Stimulated activated CD8-positive, alpha-beta memory T cell treated with anti-CD3 and anti-CD28 coated beads, Interleukin-2, amount 100 ng/mL, for 48 hours (primary cell): ENCODE measurements at places on chromosomes 2 and 18.

DNA sequence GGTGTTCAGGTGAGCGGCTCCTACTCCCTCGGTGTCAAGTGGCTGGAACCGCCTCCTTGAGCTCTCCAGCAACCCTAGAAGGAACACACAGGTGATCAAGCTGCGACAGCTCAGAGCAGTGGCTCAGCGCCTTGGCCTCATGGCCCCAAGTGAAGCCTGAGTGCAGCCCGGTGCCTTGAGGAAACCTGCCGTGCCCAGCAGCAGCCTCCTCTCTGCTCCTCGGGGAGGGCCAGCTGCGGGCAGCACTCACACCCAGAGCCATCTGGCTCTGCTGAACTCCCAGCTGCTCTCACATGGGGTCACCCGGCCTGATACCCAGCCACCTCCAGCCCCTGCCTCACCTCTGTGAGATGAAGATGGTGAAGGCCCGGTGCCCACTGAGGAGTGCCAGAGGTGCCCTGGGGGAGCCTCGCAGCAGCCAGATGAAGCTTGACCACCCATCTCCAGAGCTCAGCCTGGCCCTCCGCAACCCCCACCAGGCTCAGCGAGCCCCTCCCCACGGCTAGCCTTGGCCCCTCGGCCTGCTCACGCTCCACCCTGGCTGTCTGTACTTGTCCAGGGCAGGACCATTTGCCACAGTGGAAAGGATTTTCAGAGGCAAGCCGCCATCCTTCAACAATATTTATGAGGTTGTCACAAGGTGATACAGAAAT, 70.6 kb upstream of the RAB6C start:
- no peak for DNase-seq

GRCh38 chr2:159617646-159618045, 1.3 kb upstream of the BAZ2B start:
- no peak for DNase-seq

- DNase-seq, result no peak
Measured at GRCh38 chr2:153408710-153409385, 69.7 kb downstream of the RPRM start.

DNA sequence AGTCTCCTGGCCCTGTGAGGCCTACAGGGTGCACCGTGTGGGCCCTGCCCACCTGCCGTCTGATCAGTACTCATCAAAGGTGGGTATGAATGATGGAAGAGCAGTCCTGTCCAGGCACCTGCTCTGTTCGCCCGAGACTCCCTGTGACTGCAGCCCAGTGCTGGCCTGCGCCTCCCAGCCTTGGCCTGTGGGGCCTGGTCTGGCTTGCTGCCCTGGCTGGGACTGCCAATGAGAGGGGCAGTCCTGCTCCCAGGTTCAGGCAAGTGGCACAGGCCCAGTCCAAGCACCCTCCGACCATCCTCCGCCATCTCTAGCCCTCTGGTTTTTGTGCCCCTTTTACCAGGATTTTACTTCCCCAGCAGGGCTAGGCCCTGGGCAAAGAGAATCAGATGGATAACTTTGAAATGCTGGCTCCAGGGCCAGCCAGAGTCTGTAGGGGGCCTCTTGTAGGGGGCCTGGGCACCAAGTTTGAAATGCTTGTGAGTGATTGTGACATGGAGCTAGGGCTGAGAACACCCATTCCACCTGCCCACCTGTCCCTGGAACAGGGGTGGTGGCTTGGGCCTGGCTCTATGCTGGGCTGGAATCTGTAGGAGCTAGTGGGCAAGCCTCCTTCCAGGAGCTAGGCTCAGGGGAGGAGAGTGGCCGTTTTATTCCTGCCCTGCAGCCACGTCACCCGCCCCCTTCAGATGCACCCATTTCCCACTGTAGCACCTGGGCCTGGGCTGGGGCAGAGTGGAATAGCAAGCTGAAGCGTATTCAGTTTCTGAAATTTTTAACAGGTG, 8.7 kb upstream of the HS6ST1 start:
- no peak for DNase-seq

DNA sequence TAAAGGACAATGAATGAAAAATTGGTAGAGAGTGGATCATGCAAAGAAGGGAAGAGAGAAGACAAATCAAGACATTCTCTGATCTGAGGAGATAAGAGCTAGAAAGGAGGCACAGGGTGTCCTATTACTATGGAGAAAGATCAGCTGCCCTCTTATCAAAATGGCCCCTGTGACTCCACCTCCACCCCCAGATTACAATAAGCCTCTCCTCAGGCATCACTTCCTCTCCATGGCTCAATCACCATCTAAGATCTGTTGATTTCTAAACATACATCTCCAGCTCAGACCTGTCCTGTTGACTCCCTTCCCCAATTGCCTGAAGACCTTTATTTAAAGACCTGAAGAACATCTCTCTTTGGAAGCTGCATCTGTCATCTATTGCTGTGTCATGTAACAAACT, 43.2 kb downstream of the SP100 start:
- no peak for DNase-seq

DNA sequence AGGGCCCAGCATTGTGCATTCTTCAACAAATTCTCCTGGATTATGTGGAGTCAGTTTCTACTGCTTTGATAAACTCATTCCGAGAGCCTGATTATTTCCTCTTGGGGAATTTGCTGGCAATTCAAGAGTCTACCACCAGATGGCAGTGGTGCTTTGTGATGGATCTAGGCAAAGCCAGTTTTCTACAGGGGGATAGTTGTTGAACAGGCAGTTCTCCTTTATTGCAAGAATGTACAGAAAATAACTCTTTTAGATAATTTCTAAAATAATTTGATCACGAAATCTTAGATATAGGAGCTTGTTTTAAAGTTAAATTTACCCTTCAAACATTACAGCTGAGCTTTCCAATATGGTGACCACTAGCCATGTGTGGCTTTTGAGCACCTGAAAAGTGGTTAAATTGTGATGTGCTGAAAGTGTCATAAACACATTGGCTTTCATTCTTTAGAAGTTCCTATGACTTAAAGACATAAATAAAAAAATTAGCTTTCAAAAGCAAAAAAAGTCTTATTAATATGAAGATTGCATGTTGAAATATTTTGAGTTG, 66.7 kb upstream of the HAAO start:
- DNase-seq, result peak; percentile 42

DNA sequence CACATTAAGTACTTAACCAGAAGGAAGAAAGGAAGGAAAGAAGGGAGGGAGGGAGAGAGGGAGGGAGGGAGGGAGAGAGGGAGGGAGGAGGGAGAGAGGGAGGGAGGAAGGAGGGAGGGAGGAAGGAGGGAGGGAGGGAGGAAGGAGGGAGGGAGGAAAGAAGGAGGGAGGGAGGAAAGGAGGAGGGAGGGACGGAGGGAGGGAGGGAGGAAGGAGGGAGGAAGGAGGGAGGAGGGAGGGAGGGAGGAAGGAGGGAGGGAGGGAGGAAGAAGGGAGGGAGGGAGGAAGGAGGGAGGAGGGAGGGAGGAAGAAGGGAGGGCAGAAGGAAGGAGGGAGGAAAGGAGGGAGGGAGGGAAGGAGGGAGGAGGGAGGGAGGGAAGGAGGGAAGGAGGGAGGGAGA, 363.3 kb downstream of the MBD2 start:
- DNase-seq, result no peak

DNA sequence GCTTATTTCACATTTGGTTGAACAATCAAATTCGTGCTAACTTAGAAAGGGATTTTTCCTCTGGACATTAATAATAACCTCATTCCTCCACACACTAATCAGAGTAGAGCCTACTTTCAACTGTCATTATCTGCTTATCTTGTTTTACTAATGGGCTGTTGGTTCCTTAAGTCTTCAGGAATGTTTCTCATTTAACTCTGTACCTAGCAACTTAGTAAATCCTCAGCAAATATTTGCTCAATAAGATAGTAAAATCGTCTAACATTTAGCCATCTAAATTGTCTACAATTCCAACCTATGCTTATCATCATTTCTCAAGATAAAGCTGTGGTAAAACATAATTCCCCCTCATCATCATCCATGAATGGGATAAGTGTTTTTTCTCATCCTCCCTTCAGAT, 98.1 kb downstream of the CDH2 start:
- no peak for DNase-seq

- no peak for DNase-seq
Measured at GRCh38 chr2:102139851-102140250, 2.7 kb upstream of the IL1R1 start.

GRCh38 chr2:218465987-218466633, 47.2 kb downstream of the VIL1 start:
- DNase-seq, result no peak

- DNase-seq, result no peak
Measured at GRCh38 chr2:139031722-139032121, 251.5 kb upstream of the NXPH2 start.

DNA sequence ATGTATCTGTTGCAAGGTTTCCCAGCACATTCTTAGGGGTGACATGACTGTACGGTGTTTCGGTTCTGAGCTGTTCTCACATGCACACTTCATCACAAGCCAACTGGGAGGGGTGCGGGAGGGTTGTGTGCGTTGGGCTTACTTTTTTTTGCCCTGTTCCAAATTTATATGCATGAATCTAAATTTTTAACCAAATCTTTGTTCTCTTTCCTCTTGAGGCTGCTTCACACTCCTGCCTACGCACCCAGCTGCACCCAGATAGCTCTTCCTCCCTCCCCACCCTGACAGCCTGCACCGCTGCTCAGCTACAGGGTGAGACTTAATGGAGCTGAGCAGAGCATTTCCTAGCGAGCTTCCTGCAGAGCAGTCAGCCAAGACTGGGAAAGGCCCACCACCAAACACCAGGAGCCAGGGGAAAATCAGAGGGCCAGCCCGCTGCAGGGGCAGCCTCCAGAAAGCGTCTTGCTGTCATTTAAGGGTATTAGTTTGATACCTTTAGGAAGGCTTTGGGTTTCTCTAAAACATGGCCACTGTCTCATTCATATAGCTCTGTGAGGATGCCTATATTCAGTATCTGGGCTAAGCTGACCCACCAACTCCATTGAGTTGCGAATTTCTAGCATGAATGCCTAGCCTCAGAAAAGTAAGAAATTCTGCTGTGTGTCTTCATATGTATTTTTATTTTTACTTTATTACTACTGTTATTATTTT, 84.5 kb downstream of the POU3F3 start:
- no peak for DNase-seq

DNA sequence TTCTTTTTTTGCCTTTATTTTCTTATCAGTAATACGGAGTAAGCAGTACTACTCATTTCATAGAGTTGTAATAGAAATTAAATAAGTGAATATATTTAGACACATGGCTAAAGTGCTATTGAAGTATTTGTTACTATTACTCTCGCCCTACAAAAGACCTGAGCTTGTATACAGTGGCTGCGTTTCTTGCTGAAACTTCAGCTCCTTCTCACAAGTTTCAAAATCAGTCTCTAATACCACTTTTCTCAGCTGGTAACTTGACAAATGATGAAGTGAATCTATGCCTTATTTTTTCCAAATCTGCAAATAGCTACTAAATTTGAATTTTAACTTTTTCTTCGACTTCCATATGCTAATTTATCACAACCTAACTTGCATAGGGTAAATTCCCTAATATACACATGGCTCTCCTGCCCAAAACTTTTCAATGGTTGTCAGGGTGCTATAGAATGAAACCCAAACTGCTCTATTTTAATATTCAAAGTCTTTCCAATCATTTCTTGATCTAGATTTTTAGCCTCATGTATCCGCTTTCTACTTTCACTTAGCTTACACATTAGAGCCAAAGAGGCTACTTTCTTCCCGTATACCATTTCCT, 347.8 kb upstream of the GULP1 start:
- DNase-seq, result no peak

DNA sequence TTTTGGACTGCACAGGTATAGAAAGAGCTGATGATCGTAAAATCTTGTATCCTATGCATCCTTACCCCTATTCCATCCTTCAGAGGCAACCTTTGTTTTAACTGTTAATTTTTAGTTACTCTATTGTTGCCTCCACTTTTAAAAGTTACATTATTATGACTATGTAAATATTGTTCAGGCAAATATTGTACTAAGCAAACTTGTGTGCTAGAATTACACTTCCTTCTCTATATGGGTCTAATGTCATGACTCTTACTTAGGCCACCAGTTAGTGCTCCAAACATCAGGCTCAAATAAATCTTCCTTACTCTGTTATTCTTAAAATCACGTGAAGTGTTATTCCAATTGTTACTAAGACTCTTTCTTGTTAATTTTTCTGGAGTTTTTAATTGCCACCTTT, 47.4 kb upstream of the EMILIN2 start:
- no peak for DNase-seq

- DNase-seq, result no peak
Measured at GRCh38 chr2:65357095-65357958, 75.1 kb downstream of the SPRED2 start.

- DNase-seq, result no peak
Measured at GRCh38 chr2:137208431-137208891, 443.1 kb downstream of the THSD7B start.

- DNase-seq, result no peak
Measured at GRCh38 chr18:77006305-77007175, 126.0 kb downstream of the MBP start.

DNA sequence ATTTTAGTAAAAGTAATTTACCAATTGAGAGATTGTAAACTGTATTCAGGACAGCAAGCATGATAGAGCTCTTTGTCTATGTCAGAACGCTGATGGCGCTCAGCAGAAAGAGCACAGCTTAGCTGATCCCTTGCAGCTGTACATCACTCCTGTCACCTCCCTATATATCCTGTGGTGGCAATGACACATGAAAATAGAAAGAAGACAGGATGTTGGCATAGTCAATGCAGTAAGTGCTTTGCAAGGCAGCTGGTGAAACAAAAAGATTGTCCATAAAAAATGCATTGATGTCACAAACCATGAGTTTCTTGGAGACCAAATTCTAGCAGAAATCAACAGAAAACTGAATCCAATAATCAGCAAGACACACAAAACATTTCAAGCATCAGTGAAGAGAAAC, 221.5 kb downstream of the RIT2 start:
- DNase-seq, result no peak

DNA sequence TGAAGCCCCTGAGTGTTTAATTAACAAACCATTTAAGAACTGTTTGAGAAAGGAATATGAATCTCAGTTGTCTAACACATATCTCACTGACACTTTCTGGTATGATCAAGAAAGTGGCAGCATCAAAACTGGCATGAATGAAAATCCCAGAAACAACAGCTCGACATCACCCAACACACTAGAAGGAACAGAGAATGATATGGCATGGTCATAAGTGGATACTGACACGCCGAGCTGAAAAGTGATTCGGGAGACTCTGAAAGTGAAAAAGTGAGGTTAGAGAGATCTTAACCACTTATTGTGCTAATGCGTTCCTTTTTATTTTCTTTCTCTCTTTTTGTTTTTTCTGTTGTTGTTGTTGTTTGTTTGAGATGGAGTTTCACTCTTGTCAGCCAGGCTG, 37.9 kb downstream of the MRPL35 start:
- DNase-seq, result no peak

- no peak for DNase-seq
Measured at GRCh38 chr18:74682991-74683297, 85.3 kb downstream of the ZNF407 start.

GRCh38 chr2:205662206-205662965, 19.9 kb upstream of the NRP2 start:
- DNase-seq, result no peak

- no peak for DNase-seq
Measured at GRCh38 chr2:75055142-75055819, 96.8 kb downstream of the POLE4 start.

GRCh38 chr2:160664603-160665140, 171.1 kb upstream of the RBMS1 start:
- DNase-seq, result no peak

GRCh38 chr18:34543945-34544344, 166.2 kb upstream of the DTNA start:
- DNase-seq, result no peak

GRCh38 chr2:18398833-18399232, 161.6 kb downstream of the RDH14 start:
- DNase-seq, result no peak

GRCh38 chr2:199339891-199340605, 117.7 kb downstream of the SATB2 start:
- no peak for DNase-seq
